ENCODE measurements at places on chromosomes 4 and X.

GRCh38 chr4:98784947-98785706 lies 126.7 kb upstream of the TSPAN5 start:
- no peak overlapping the region for H3K4me3 ChIP-seq
- H3K27me3 ChIP-seq, result peaks cover 20% of the 10 kb centered on the region
- DNase-seq, result no peak
- H3K27ac ChIP-seq, result no peak overlapping the region
- H3K36me3 ChIP-seq, result no peaks in the 10 kb centered on the region

DNA sequence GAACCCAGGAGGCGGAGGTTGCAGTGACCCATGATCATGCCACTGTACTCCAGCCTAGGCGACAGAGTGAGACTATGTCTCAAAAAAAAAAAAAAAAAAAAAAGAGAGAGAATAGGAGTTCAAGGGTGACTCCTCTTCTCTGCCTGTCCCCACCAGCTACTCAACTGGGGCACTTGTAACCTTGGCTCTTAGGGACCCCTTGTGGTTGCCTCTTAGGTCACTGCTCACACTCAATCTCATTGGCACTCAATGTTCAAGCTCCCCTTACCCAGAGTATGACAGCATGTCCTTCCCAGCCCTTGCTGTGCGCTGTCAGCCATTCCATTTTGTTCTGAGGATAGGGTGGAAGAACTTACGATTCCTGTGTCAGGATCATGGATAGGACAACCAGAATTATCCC lies 82.4 kb upstream of the BEND4 start:
- no peaks in the 10 kb centered on the region for H3K36me3 ChIP-seq
- H3K4me3 ChIP-seq, result no peak overlapping the region
- no peak for DNase-seq
- H3K4me1 ChIP-seq, result no peaks in the 10 kb centered on the region
- no peak overlapping the region for H3K27ac ChIP-seq

DNA sequence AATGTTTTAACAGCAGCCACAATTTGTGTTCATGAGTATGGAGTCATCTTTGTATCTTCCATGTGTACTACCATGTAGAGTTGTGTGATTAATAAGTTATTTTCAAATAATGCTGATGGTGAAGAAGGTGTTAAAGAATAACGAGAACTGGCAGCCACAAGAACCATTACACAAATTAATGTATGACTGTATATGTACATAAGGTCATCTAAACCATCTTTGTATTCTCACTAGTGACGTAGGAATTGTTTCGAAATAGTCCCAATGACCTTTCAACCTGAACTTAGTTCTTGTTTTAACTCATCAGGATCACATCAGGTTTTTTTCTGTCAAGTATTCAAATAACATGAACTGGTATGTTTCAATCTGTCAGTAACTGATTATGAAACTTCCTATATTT lies 48.3 kb upstream of the NOCT start:
- DNase-seq, result no peak
- H3K4me1 ChIP-seq, result no peaks in the 10 kb centered on the region
- no peak overlapping the region for H3K27ac ChIP-seq
- H3K4me3 ChIP-seq, result no peak overlapping the region
- no peaks in the 10 kb centered on the region for H3K36me3 ChIP-seq

DNA sequence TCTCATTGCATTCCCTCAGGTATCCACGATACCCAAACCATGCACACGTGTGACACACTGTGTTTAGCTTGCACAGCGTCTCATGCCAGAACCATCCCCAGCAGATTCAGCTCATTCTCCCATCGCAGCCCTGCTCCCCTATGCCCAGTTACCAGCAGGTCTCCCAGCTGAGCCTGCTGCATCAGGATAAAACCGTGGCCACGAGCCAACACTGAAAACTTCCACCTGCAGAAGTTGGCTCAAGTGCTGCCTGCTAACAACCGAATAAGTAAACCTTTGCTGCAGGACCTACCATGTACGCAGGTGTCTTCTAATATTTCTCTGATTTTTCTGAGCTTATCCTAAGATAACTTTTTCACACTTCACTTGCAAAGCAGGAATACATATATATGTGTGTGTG lies 120.4 kb upstream of the STS start:
- H3K4me1 ChIP-seq, result no peaks in the 10 kb centered on the region
- H3K4me3 ChIP-seq, result no peak overlapping the region
- H3K27ac ChIP-seq, result no peak overlapping the region
- no peak for DNase-seq
- no peaks in the 10 kb centered on the region for H3K36me3 ChIP-seq

DNA sequence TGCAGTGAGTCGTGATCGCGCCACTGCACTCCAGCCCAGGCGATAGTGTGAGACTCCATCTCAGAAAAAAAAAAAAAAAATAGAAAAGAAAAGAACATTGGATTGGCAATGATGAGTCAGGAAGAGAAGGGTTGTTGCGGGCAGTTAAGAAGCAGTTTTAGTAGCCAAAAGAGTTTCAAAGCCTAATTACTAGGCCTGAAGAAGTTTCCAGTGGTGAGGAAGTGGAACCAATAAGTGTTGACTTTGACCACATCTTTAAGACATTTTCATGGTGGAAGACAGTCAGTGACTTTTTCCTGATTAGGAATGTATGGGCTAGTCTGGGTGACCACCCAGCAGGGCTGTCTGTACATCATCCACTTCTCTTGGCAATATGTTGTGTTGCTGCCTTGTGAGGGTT lies 442.3 kb downstream of the AFF2 start:
- no peaks in the 10 kb centered on the region for H3K27me3 ChIP-seq
- no peak overlapping the region for H3K4me3 ChIP-seq
- no peaks in the 10 kb centered on the region for H3K4me1 ChIP-seq
- no peak overlapping the region for H3K27ac ChIP-seq

GRCh38 chr4:111323496-111323895 lies 700.6 kb upstream of the PITX2 start:
- H3K27me3 ChIP-seq, result no peaks in the 10 kb centered on the region
- no peak for DNase-seq
- H3K36me3 ChIP-seq, result no peaks in the 10 kb centered on the region
- H3K27ac ChIP-seq, result no peak overlapping the region
- no peak overlapping the region for H3K4me3 ChIP-seq
- H3K4me1 ChIP-seq, result no peaks in the 10 kb centered on the region

DNA sequence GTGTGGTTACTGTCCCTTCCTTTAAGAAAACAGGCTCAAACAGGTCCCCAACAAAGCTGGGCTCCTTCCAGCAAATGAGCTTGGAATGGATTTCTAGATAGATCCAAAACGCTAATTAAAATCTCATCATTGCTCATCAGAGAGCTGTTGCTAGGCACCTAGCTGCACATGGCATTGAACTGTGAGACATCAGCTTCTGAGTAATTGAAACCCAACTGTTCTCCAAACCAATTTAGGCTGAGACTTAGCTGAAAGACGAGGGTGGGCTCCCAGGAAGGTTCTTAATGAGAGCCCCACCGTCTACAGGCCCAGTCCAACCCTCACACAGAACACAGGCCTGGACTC lies 59.1 kb downstream of the FAM184B start:
- no peak overlapping the region for H3K4me3 ChIP-seq
- no peak overlapping the region for H3K27ac ChIP-seq

DNA sequence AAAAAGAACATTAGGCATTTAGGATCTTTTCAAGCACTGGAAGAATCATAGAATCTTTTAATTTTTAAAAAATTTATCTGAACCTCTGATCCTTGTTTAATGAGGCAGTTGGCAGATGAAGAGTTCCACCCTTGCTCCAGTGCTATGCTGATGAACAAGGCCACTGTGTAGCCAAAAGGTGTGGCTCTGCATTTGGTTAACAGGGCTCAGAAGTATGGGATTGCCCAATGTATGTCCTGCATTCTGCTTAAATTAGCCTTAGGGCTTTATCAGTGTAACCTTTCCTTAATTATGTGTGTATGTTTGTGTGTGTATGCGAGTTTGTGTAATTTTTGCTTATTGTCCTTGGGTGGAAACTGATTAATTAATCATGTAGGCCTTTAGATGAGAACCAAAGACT lies 43.3 kb upstream of the PPM1K start:
- DNase-seq, result no peak
- H3K27ac ChIP-seq, result no peak overlapping the region
- H3K4me1 ChIP-seq, result no peaks in the 10 kb centered on the region
- H3K4me3 ChIP-seq, result no peak overlapping the region
- H3K27me3 ChIP-seq, result peaks cover 15% of the 10 kb centered on the region

DNA sequence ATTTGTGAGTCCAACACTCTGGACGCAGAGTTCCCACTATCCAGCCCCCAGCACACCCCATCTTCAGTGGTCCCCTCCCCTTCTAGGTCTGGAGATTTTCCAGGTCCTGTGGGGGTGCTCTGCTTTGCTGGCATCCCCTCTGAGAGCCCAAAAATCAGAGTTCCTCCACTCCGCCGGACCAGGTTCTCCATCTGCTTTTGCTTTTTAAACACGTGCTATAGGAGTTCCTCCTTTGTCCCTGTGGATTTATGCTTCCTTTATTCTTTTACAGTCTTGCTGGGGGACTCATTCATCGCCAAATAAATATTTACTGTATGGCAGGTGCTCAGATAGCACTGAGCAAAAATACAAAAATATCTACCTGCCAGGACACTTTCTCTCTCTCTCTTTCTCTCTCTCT lies 324.7 kb downstream of the STK32B start:
- no peak for DNase-seq
- H3K36me3 ChIP-seq, result no peaks in the 10 kb centered on the region
- H3K27ac ChIP-seq, result no peak overlapping the region
- no peak overlapping the region for H3K4me3 ChIP-seq
- peaks cover 27% of the 10 kb centered on the region for H3K27me3 ChIP-seq
- no peaks in the 10 kb centered on the region for H3K4me1 ChIP-seq

- no peak for DNase-seq
- H3K36me3 ChIP-seq, result peaks cover 3% of the 10 kb centered on the region
- no peaks in the 10 kb centered on the region for H3K27me3 ChIP-seq
- H3K4me3 ChIP-seq, result no peak overlapping the region
- no peaks in the 10 kb centered on the region for H3K4me1 ChIP-seq
Observed at GRCh38 chr4:28402751-28403150, 1542.1 kb downstream of the STIM2 start.

- H3K36me3 ChIP-seq, result no peaks in the 10 kb centered on the region
- H3K4me3 ChIP-seq, result no peak overlapping the region
- H3K27me3 ChIP-seq, result no peaks in the 10 kb centered on the region
- H3K4me1 ChIP-seq, result no peaks in the 10 kb centered on the region
Observed at GRCh38 chrX:117840645-117841044, 276.0 kb downstream of the KLHL13 start.

DNA sequence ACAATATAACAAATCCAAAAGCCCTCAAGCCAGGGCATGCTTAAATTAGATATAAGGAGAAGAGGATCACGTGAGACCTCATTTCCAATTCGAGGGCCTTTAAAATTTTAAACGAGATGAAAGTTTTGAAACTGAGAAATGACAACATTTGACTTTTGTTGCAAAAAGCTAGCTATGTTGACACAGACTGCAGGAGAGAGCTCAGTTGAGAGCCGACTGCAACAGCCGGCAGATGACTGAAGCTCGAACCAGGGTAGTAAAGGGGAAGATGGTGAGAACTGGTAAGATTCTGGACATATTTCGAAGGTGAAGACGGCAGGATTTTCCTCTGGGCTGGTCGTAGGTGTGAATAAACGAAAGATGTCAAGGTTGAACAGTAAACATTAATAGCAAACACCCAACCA lies 773 bp downstream of the PRMT9 start:
- DNase-seq, result peak; percentile 12
- peaks cover 26% of the 10 kb centered on the region for H3K36me3 ChIP-seq
- peaks cover 8% of the 10 kb centered on the region for H3K27me3 ChIP-seq
- H3K4me1 ChIP-seq, result peaks cover 25% of the 10 kb centered on the region

DNA sequence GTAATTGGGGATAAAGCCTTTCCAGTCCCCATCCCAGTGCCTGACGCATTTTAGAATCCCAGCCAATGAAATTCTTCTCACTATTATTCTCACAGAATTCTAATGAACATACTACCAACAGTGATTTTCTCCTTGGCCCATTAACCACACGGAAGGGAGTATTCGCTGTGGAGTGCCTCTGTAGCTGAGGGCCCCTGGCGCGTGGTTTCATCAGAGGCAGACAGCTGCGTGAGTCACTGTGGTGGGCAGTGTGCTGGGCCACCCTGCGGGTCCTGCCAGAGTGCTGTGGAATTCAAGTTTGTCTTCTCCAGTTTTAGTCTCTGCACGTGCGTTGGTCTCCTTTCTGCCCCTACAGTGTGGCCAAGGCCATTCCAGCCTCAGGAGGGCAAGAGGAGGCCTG lies 335.4 kb upstream of the FAT1 start:
- H3K27me3 ChIP-seq, result no peaks in the 10 kb centered on the region
- no peaks in the 10 kb centered on the region for H3K4me1 ChIP-seq
- H3K27ac ChIP-seq, result no peak overlapping the region
- no peak overlapping the region for H3K4me3 ChIP-seq

GRCh38 chr4:121951521-121952110 lies at the start of gene TRPC3:
TSS of gene TRPC3 (minus strand) at chr4:121952060. CDS start at chr4:121951680, 380 bp downstream.
- peak within 1 kb of the TSS; percentile 96 for H3K4me3 ChIP-seq
- DNase-seq, result peak; percentile 6
- H3K4me1 ChIP-seq, result peaks cover 18% of the 10 kb centered on the region
- H3K36me3 ChIP-seq, result no peaks in the 10 kb centered on the region
- no peak within 1 kb of the TSS for H3K27ac ChIP-seq

DNA sequence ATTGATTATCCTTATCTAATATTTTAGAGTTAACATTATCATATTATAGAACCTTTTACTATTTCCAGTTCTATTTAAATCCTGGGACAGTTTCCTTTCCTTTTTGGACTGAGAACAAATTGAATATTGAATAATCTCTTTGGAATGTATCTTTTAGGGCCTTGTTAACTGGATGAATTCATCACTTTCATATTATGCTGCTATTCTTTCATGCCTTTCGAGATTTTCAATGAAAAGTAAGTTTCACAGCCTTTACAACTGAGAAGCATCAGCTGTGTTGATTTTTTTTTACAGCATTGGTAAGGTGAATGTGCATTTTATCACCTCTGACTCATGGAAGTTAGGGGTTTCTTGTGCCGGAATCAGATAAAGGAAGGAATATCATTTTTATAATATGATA lies 39.6 kb downstream of the PDLIM5 start:
- DNase-seq, result no peak
- H3K27me3 ChIP-seq, result no peaks in the 10 kb centered on the region
- H3K4me3 ChIP-seq, result no peak overlapping the region
- H3K36me3 ChIP-seq, result peaks cover 3% of the 10 kb centered on the region

DNA sequence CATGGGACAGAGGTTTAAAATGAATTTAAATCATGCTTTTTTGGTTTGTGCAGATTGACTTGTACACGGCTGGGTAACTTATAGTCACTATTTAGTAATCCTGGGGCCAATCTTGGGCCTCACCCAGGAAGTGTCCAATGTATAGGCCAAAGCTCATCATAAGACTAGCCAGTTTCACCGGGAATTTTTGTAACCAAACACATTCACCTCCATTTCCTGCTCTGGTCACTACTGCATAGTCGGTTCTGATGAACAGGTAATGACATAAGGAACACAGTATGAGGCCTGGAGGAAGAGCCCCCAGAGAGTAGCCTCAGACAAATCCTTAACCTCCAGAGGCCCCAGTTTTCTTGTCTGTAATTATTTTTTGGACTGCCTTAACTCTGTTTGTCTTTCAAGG lies 81.9 kb downstream of the HPRT1 start:
- no peaks in the 10 kb centered on the region for H3K4me1 ChIP-seq
- H3K27me3 ChIP-seq, result peaks cover 6% of the 10 kb centered on the region
- H3K27ac ChIP-seq, result no peak overlapping the region

GRCh38 chr4:4564522-4564921 lies 22.7 kb upstream of the STX18 start:
- H3K4me1 ChIP-seq, result no peaks in the 10 kb centered on the region
- H3K4me3 ChIP-seq, result no peak overlapping the region
- H3K27me3 ChIP-seq, result no peaks in the 10 kb centered on the region

- no peak overlapping the region for H3K4me3 ChIP-seq
- H3K27me3 ChIP-seq, result no peaks in the 10 kb centered on the region
Observed at GRCh38 chrX:34119122-34119521, 13.0 kb downstream of the FAM47A start.
